ENCODE measurements at places on chromosomes 3 and 15.

DNA sequence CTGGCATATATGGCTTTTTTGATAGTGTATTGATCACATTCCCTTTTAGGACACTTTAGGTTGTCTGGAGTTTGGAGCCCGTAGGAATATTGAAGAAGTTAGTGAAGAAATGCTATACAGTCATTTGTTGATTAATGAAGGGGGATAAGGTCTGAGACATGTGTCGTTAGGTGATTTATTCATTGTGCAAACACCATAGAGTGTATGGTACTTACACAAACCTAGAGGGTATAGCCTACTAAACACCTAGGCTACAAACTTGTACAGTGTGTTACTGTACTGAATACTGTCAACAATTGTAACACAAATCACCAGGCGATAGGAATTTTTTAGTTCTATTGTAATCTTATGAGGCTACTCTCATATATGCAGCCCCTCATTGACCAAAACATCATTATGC lies 3.3 kb downstream of the TPM1 start:
- no peak for DNase-seq

- DNase-seq = no peak
These were observed 373.7 kb upstream of the NECTIN3 start for GRCh38 chr3:110697961-110698360.

- DNase-seq = no peak
These were observed 104.6 kb upstream of the SELENOK start for GRCh38 chr3:53996141-53996874.

DNA sequence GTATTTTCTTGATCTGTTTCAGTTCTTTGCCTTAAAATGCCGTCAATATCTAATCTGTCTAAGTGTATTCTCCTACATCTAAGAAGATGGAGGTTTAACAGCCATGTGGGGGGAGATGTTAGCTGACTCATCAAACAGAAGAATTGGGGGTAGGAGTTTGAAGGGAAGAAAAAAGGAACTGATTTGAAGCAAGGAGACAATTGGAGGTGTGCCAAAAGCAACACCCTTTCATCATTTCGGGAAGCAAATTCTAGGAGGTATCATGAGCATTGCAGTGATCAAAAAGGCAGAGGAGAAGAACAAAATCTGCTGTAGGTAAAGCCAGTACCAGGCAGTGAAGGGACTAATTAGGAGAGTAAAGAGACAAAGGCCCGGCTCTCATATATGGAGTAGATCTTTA lies 337.3 kb upstream of the TBC1D5 start:
- no peak for DNase-seq

DNA sequence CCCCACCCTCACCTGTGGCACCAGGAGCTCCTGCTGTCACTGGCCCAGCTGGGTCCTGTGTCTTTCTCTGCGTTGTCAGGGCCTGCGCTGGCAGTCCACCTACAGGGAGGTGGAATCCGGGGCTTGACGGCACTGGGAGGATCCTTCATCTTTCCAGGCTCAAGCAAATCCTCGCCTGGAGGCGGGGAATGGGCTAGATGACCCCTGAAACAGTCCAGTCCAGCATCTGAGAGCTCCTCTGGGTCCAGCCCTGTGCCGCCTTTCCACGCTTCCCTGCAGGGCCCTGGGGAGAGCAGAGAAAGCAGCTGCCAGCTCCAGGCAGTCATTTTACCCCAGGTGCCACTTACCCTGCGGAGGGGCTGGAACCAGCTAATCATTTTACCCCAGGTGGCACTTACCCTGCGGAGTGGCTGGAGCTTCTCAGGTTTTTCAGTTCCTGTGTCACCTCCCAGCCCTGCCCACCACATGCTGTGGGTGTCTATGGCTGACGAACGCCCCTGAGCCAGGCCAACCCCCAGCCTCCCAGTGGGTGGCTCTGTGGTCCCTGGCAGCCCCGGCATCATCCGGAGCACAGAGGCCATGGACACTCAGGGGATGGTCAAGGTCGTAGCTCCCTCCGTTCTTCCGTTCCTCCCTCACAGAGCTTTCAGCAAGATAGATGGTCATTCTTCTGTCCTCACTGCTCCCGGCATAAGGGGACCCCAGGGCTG lies 17.9 kb upstream of the ADIPOQ start:
- DNase-seq = no peak

- DNase-seq = no peak
These were observed 768 bp upstream of the SEMA5B start for GRCh38 chr3:123028233-123028828.

DNA sequence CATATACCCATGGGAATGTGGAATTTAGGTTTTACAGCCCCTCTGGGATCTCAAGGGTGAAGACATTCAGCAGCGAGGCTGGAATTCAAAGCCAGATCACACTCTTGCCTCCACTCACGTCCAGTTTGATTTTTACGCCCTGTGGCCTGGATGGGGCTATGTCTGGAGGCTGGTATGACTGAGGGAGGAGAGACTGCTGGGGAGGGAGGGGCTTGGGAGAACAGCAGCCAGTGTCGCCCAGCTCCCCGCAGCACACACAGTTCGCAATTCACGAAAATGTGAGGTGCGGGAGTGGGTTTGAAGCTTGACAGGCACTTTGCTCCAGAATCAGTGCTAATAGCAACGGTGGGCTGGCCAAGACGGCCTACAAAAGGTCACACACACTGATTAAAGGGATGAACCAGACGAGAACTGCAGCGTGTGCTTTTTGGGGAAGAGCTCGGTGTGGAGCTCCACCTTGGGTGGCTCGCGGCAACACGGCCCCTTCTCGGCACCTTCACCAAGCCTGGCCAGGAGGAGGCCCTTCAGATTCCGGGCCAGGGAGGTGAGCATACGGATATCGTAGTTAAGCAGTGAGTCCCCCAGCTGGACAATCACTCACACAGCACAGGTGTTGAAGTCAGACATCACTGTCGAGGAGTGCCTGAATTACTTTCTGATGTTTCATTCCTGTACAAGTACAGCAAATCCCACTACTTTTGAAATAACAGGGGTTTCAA lies 16.4 kb downstream of the EHD4 start:
- DNase-seq = no peak

GRCh38 chr3:196063971-196064370 lies 17.9 kb downstream of the TFRC start:
- DNase-seq = no peak

DNA sequence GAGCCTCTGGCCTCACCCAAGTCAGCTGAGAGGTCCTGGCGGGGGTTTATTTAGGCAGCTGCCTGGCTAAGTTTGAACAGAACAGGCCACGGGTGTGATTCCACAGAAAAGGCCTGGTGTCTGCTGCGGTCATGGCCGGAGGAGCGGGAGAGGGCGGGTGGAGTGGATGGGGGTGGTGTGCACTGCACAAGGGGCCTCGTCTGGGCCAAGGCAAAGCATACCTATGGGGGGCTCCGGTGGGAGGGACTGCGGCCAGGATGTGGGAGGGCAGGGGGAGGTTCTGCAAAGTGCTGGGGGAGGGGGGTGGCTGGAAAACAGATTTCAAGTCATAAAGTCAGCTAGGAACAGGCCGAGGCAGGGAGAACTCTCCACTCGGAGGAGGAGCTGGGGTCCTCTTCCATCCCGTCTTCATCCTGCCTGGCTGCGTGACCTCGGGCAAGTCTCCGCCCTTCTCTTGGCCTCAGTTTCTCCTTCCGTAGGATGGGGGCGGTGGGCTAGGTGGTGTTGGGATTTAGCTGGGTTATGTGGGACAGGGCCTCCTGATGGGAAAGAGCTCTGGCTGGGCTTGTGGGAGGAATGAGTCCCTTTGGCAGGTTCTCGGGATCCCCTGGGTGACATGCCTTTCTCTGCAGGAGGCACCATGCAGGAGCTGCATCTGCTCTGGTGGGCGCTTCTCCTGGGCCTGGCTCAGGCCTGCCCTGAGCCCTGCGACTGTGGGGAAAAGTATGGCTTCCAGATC lies 878 bp downstream of the ISLR start:
- DNase-seq = no peak

- DNase-seq = no peak
These were observed 139.4 kb downstream of the RPLP1 start for GRCh38 chr15:69591905-69592508.

DNA sequence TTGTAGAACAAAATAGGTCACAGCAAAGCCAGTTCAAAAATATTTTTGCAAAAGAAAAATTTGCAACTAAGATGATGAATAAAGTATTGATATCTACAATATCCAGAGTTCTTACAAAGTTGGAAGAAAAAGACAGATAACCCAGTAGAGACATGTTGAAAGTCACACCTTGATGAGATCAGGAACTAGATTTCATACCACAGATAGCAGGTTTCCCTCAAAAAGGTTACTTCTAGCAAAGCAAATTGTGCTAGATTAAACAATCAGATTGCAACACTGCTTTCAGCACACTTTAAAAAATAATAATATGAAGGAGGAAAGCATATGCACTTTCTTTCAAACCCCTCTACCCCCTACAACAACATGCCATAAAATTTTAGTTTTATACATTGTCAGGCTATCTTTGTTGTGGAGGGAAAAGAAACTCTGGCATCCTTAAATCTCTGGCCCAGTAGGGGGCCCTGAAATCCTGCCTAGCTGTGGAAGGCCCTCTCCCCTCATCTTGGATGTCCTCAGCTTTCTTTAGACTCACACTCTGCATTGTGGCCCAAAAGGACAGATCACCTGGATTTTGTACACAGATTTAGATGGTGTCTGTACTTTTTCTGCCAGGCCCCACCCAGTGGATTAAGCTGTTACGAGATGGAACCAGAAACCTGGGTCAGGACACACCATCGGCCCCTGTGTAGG lies 50.9 kb downstream of the CCR3 start:
- DNase-seq = no peak

- no peak for DNase-seq
These were observed 198.8 kb downstream of the DOCK3 start for GRCh38 chr3:50873376-50874157.

DNA sequence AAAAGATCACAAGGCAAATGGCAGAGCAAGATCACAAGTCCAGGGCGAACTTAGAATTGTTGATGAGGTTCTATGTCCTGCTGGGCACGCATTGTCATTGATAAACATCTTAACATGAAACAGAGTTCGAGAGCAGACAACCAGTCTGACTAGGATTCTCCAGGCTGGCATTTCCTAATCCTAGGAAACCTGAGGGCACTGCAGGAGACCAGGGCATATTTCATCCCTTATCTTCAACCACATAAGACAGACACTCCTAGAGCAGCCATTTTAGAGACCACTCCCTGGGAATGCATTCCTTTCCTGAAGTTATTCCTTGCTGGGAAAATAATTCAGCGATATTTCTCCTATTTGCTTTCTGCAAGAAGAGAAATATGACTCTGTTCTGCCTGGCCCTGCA lies 1199.9 kb downstream of the SI start:
- no peak for DNase-seq

DNA sequence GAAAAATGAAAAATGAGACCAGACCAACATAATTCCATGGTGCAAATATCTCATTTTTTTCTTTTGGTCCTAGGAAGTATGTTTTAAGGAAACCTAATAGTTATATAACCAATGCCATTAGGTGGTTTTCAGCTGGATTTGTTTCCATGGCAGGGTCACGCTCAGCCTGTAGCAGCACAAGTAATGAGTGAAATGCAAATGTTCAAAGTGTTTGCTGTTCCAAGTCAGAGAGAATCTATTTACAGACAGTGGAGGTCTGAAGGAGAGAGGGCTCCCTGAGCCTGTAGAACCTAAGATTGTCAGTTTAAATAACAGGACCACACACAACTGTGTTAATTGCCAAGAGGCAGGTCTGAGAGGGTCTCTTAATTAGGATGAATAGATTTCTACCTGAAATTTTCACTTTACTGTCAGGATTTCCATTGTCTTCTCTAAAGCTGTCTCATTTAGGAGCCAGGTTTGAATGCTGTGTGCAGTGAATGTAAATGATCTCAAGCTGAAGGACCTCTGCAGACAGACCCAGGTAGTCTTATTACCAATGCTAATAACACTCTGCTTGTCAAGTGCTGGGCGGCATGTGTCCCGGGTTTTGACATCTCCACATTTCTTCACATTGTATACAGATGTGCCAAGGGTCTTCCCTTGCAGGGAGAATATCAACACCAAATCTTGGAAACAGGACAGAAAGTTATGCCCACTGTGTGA lies 317.3 kb upstream of the NECTIN3 start:
- no peak for DNase-seq

- no peak for DNase-seq
These were observed 120.7 kb downstream of the MBNL1 start for GRCh38 chr3:152389316-152389934.

DNA sequence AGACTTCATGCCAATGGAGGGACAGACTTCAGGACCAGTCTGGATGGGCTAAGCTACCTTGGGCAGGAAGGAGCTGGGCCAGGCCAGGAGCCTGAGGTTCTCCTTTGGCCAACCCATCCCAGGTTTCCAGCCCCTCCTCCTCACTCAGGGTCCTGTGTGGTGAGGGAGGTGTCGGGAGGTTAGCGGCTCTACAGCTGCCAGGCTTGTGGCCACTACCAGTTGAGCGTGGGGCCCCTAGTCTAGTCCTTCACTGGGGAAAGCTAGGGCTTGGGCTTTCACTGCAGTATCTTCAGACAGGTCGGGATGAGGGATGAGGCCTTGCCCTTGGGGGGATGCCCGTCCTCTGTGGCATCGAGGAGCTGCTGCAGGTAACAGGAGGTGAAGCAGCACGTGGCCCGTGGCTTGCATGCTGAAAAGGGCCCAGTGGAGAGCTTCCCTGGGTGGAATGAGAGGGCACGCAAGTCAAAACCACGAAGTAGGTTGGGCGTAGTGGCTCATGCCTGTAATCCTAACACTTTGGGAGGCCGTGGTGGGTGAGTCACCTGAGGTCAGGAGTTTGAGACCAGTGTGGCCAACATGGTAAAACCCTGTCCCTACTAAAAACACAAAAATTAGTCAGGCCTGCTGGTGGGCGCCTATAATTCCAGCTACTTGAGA lies 8.5 kb upstream of the FANCD2 start:
- DNase-seq = no peak

DNA sequence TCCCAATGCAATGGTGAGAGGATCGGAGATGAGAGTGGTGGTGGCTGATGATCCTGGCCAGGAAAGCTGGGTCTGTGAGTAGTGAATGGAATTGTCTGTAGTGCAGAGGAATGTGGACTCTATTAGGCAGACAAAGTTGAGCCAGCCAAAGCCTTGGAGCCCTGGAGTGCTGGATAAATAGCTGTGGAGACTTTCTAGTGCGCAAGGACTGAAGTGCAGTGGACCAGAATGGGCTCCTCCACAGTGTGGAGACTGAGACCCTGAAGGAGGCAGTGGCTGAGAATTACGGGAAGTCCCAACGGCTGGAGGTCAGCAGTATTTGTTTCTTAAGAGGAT lies 874 bp downstream of the ZNF662 start:
- DNase-seq = no peak

- DNase-seq = no peak
These were observed 80.0 kb downstream of the SQOR start for GRCh38 chr15:45714590-45715488.

GRCh38 chr3:100269410-100270214 lies 8.8 kb downstream of the TBC1D23 start:
- DNase-seq = no peak

DNA sequence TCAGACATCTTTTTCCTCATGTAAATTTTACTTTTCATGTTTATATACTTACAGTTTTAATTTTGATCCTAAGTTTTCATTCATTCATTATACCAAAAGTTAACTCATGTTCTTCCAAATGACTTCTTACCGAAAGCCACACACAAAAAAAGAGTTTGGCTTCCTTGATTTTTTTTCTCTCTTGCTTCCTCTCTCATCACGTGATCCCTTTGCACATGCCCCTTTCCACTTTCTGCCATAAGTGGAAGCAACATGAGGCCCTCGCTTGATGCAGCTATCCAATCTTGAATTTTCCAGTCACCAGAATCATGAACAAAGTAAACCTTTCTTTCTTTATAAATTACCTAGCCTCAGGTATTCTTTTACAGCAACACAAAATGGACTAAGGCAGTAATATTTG lies 93.7 kb downstream of the LEKR1 start:
- no peak for DNase-seq

All from activated gamma-delta T cell (primary cell).